Left colon (tissue), 2 donors: ENCODE measurements at places on chromosomes 3 and 15.

- DNase-seq = no peak
Observed at GRCh38 chr3:159938714-159939113, 49.9 kb upstream of the IL12A start.

- peak; percentile 15 for DNase-seq
Observed at GRCh38 chr3:54988838-54989630, 61.2 kb upstream of the LRTM1 start.

DNA sequence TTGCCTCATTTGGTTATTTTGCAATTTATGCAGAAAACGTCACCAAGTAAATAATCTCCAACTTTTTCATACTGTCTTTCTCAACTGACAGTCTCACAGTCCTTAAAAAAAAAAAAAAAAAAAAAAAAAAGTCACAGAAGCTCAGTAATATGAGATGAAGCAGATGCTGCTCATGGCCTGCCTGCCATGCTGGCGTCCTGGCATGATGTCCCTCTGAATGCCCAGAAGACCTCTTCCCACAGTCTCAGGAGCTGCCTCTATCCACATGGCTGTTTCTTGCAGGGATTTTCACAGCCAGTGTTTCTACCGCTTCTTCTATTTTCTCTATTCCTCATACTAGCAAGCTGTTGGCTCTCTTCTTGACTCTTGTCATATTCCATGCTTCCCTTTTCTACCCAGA lies 87.7 kb downstream of the TGFBR2 start:
- DNase-seq = no peak

GRCh38 chr3:172749230-172749965 lies 1.1 kb upstream of the ECT2 start:
- peak; percentile 45 for DNase-seq

- DNase-seq = no peak
Observed at GRCh38 chr15:88324741-88325065, 68.2 kb upstream of the NTRK3 start.

DNA sequence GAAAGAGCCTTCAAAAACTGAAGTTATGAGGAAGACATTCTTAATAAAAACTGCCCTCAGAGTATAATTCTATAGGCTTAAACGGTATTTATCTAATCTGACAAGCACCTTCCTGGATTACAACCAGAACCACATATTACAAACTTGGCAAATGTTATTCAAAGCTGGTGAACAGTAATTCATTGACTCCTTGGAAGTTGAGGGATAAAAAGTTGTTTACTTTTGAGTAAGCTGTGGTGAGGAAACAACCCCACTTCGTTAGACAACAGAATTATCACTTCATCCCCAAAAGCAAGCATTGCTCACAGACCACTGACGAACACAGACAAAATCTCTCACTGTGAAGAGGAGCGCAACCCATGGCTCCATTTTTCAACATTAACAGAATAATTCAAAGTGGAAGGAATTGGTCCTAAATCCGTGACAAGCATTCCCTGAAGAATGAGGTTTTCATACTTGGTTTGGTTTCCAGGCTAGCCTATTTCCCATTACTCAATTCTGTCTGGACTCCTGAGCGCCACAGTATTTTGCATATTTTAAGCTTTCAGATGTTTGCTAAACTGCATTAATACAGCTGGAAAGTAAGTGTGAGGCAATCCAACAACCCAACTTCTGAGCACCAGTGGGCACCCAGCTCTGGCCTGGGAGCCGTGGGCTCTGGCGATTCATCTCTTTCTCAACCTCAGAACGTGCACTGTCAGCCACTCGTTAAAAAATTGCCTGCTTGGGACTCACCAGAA lies 32.7 kb downstream of the LRIG1 start:
- DNase-seq = no peak

- no peak for DNase-seq
Observed at GRCh38 chr3:148535001-148535400, 162.7 kb upstream of the AGTR1 start.

DNA sequence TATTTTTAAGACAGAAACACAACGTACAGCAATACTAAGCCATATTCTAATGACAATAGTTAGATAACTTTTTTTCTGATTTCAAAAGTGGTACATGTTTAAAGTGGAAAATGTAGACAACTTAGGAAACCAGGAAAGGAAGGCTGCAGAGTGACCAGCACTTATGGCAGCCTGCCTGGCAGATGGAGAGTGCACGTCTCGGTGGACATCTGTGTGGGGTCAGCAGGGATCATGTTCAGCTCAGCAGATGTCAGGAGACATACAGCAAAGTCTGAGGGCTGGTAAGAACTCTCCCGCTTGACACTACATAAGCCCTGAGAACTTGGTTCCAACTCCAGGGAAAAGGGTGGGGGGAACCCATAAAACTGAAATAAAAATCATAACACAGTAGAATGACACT lies 128.6 kb upstream of the ADPGK start:
- DNase-seq = no peak

DNA sequence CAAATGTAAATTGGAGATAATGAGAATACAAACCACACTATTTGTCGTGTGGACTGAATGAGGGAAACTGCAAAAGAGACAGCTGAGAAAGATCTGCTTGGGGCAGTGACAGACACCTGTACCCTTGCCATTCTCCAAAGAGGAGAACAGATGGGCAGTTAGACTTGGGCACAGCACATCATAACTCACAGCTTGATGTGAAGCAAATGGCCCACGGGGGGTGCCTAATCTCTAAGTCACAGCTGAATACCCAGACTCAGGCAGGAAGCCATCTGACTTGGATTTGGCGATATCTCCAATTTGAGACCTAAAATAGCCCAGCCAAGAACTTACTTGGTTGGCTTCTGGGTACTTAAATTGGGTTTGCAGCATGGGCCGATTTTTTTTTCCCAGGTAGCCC lies 10.0 kb upstream of the SLC6A11 start:
- DNase-seq = no peak

DNA sequence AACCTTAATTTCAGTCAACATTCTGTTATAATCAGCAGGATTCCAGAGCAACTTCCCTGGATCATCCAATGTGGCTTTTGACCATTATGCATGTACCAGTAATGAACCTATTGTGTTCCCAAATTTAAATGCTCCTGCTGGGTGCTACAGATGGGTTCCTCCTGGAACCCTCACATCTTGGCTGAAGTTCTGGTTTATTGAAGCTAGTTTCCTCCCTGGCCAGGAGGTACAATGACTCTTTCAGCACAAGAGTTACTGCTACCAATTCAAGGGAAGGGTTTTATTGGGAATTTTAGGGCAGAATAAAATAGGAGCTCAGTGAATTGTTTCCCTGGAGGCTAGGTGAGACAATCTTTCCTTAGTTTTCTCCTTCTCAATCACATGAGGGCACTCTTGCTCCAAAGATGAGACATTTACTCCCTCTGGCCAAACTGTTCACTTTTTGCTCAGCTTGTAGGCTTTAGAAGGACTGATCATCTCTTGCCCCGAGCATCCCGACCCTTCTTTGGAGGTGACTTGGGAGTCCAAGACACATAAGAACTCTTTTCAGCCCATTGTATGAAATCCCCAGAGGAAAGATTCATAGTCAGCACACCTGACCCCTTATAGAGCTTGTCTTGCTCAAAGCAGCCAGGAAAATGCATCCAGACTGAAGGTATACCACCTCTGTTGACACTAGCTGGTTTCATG lies 8.8 kb upstream of the NPHP3 start:
- DNase-seq = no peak

GRCh38 chr3:189169728-189170127 lies 2.0 kb upstream of the TPRG1 start:
- no peak for DNase-seq

- DNase-seq = no peak
Observed at GRCh38 chr15:69718916-69719315, 266.3 kb downstream of the RPLP1 start.

DNA sequence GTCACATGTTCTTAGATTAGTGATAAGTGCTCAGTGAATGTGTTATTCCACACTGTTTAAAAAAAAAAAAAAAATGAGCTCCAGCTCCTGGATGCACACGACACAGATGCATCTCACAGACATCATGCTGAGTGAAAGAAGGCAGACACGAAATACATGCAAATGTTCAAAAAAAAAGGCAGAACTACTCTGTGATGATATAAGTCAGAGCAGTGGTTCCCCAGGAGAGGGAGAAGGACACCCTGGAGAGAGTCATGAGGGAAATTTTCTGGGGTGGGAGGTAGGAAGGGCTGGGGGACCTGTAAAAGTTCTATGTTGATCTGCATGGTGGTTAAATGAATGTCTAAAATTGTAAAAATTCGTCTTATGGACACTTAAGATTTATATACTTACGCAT lies 4.3 kb downstream of the CSRNP1 start:
- DNase-seq = no peak

GRCh38 chr15:36527235-36528162 lies 51.9 kb upstream of the CDIN1 start:
- no peak for DNase-seq

- no peak for DNase-seq
Observed at GRCh38 chr15:65650312-65651041, 28.7 kb downstream of the SLC24A1 start.

DNA sequence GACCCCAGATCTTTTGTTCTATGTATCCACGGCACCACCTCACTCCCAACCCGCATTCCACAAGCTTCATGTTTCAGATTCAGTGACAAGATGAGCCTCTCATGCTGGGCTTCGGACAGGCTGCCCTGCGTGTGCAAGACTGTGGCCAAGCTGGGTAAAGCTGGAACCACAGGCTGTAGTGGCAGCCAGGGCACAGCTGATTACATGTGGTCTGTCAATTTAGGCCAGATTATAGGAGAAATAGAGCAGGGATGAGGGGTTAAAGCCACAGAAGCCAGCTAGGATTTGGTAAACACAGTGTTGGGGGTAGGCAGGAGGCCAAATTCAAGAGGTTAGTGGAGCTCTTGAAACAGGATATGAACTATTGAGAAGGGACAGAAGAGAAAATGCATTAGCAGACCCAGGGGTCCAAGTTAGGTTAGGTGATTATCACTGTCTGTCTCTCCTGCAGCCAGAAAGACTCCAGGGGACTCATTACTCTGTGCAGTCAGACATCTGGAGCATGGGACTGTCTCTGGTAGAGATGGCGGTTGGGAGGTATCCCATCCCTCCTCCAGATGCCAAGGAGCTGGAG lies 12.9 kb downstream of the SNAPC5 start:
- DNase-seq = no peak

GRCh38 chr3:30141178-30141581 lies 465.2 kb upstream of the TGFBR2 start:
- no peak for DNase-seq

DNA sequence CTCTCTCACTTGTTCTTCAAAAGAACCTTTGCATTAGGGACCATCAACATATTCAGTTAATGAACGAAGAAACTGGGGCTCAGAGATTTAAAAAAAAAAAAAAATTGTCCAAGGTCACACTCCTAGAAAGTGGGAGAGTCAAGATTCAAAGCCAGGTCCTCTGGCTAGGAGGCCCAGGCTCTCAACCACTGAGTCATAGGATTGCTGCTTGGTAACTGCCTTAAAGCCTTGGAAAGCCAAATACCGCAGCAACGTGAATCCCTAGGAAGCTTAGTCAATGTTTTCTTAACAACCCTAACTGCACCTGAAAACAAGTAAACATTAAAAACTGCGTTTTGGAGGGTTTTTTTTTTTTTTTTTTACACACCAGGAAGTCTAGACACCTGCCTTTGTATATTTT lies 156.8 kb downstream of the WNT5A start:
- no peak for DNase-seq

- no peak for DNase-seq
Observed at GRCh38 chr3:14698601-14699244, 23.8 kb downstream of the C3orf20 start.

DNA sequence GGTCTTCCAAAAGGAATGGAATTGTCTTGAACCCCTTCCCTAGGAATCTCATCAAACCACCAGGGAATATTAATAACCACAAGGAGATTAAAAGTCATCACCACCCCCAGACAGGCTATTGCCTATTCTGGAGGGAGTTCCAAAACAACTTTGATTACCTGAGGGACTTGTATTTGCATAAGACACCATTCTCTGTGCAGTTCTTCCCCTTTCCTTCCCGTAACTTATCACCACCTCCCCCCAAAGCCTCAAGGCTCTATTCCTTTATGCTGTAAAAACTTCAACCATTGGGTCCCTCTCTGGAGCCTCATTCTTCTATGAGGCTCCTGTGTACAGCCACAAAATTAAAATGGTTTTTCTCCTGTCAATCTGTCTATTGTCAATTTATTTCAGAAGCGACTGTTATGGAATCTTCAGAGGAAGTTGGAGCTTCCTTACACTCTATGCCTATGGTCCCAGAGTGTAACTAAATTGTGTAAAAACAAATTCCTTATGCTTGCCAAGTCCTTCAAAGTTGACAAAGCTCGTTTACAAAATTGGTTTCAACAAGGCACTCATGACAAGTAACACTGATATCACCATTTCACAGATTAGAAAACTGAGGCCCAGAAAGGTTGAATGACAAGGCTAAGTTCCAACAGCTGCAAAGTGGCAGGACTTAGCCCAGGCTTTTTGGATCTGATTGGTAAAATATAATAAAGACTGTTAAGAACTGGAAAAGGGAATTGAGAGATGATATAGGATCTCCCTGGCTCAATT lies 68.3 kb upstream of the HERC1 start:
- DNase-seq = no peak

DNA sequence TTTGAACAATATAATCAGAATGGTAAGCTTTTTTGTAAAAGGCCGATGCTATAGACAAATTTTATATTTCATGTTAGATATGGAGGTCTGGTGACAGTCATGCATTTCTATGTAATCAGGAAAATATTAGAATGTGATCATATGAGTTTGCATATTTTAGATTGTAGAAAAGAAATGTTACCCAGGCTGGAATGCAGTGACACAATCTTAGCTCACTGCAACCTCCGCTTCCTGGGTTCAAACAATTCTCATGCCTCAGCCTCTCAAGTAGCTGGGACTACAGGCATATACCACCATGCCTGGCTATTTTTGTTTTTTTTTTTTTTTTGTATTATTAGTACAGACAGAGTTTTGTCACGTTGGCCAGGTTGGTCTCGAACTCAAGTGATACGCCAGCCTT lies 152.0 kb downstream of the LMLN start:
- no peak for DNase-seq

- no peak for DNase-seq
Observed at GRCh38 chr3:38645601-38646000, 3.9 kb downstream of the SCN5A start.

GRCh38 chr15:72227720-72228119 lies 3.3 kb downstream of the PKM start:
- DNase-seq = no peak

GRCh38 chr3:2568156-2568555 lies 469.5 kb downstream of the CNTN4 start:
- DNase-seq = no peak

- DNase-seq = peak; percentile 93
Observed at GRCh38 chr15:74616366-74616939, 817 bp downstream of the CLK3 start.

- DNase-seq = no peak
Observed at GRCh38 chr3:129291236-129291886, 12.7 kb downstream of the HMCES start.

- no peak for DNase-seq
Observed at GRCh38 chr3:194327218-194328052, 23.7 kb downstream of the CPN2 start.

- no peak for DNase-seq
Observed at GRCh38 chr3:195165790-195166189, 105.2 kb downstream of the XXYLT1 start.

DNA sequence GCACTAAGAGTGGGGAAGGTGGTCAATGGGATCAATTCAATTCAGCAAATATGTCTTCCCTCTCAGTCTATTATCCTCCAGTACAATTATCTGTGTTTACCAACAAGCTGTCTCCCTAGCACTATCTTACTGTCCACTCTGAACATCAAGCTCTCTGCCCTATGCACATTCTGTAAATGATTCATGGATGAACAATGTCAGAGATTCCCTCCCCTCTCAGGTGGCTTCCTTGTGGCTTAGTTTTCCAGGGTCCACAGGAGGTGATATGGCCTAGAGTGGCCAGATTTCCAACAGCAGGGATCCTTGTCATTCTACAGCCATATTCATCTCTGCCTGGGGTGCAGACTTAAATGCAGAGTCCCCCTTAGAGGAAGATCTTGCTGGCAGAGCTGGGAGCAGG lies 225.1 kb downstream of the UACA start:
- DNase-seq = no peak
